Stimulated activated naive B cell treated with anti-CD40 and anti-IgM and Interleukin-4, amounts not matched to agents 10 μg/mL and 1 μg/mL and 100 μg/mL, for 72 hours (primary cell): ENCODE measurements at places on chromosomes 7 and 10.

DNA sequence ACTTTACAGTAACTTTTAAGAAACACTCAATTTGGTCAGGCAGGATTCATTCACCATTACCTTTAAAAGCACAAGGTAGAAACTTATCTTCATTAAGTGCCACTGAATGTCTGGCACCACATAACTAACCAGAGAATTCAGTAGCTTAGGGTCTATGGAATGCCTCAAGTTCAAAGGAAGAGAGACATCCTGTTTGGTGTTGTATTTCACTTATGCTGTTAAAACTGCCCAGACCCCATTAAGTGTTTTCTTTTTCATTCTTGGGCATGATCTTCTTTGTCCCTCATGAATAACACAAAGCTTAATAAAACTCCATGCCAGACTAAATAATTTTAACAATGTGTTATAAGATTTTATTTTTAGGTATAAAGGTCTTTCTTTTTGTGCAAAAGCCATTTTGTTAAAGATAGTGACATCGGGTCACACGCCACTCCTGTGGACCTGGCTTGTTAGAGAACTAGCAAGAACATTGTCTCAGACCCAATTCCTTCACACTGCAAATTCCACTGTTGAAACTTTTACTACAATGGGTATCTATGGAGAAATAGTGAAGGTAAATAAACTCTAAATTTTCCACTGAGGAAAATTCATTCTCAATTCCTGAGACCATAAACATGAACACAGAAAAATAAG, 221.0 kb downstream of the TWIST1 start:
- DNase-seq, result no peak

- DNase-seq, result no peak
These were observed 68.1 kb downstream of the PODXL start for GRCh38 chr7:131488361-131488760.

DNA sequence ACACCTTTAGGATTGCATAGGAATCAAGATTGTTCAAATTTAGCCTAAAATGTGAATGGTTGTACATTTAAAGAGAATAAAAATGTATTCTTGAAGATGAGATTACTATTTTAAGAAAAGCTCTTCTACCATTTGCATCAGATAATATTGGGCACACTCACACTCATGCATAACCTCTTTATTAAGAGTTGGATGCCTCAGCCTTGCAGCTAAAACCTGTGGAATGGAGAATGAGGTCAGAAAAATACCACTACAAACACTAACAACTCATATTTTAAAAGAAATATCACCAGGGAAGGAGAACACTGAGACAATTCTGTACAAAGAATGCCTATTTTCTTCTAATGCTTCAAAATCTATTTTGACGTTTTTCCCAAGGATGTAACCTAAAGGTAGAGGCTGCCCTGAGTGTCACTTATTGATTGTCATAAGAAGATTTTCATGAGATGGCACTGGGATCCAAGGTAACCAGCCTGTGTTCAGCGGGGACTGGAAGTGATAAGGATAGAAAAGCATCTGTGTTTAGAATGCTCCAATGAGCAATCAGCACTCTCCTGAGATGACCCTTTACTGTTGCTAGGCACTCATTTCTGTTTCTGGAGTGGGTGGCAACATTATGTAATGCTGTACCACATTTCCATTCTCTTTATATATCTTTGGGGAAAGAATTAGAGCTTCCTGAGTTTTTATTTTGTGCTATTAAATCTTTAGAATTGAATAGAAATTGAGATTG, 26.6 kb downstream of the REEP3 start:
- no peak for DNase-seq

- DNase-seq, result no peak
These were observed 205.7 kb upstream of the NPSR1 start for GRCh38 chr7:34452363-34452762.

DNA sequence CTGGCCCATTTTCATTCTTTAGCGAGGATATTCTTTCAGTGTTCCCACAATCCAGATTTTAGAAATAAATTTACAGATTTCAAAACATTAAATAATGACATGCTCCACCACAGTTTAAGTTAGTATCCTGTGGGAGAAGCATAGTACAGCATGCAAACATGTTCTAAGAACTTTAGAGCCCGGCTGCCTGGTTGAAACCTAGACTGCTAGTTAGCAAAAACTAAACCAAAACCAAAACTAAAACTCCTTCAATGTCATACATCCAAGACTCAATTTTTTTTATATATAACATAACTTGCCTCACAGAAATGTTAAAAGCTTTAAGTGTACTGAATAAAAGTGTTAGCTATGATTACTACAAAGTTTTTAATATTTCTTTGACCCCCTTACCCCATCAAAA, 17.0 kb downstream of the TRA2A start:
- DNase-seq, result no peak

- DNase-seq, result no peak
These were observed 26.7 kb downstream of the TAS2R41 start for GRCh38 chr7:143504215-143504936.
